ENCODE measurements at places on chromosomes 4 and X.

DNA sequence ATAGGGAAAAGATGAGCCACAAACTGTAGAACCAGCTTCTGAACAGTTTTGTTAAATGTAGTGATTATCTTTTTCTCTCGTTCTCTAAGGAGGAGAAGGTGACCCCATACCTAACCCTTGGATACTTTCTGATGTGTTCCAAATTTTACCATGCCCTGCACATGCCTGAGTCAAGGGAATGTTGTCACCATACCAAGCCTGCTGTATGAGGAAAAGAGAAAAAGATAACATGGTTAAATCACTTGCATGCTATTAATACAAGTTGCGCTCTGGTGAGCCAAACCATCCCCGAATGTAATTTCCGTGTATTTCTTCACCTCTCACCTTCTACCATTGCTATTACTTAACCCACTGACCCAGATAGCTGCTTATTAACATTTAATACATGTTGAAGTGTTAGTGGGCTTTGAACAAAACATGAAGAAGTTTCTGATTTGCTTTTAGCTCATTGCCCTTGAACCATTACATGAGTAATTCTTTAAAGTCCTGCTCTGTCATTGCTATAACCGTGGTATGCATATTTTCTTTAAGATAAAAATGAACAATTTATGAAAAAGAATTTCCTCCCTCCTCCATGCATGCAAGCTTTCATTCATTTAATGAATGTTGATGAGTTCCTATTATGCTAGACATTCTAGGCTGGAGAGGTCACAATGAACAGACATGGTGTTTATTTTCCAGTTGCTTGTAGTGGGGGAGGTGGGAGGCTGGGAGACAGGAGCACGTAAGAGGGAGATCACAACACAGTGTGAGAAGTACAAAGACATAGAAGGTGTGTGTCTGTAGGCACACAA is 13.6 kb upstream of the KIT start:
- no peak for DNase-seq

DNA sequence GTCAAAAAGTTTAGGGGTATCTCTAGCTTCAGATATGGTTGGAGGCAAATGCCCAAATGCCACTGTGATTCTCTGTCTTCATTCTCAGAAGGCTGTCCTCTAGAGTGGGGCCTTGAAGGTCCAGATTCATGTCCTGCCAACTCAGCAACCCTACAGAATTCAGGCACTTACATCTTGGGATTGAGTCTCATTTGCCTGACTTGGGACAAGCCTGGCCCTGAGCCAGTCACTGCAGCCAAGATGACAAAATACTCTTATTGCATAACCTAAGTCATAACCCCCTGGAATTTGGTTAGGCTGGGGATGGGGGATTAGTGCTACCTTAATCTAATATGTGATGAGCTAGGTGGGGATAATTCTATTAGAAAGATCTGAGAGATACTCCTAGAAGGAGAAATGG is 100.5 kb downstream of the AREG start:
- DNase-seq, result no peak

DNA sequence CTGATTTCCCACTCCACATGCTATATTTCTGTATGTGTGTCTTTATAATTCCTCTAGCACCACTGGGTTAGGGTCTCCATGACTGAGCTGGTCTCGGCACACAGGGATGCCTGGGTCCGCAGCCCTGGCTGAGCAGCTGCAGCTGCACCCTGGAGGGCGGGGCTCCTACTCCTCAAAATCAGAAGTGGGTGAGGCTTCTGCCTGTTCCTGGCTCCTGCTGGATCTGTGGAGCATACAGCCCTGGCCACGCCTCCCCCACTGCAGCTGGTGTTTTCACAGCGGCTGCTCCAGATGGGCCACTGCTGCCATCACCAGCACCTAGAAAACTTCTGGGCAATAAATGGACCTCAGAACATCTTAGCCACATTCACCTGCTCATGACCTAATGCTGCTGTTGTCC is 30.9 kb downstream of the SPCS3 start:
- no peak for DNase-seq

DNA sequence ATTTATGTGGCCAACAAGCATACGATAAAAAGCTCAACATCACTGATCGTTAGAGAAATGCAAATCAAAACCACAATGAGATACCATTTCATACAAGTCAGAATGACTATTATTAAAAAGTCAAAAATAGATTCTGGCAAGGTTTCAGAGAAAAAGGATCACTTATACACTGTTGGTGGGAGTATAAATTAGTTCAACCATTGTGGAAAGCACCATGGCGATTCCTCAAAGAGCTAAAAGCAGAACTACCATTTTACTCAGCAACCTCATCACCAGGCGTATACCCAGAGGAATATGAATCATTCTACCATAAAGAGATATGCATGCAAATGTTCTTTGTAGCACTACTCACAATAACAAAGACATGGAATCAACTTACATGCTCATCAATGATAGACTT is 478.7 kb upstream of the GALNTL6 start:
- no peak for DNase-seq

DNA sequence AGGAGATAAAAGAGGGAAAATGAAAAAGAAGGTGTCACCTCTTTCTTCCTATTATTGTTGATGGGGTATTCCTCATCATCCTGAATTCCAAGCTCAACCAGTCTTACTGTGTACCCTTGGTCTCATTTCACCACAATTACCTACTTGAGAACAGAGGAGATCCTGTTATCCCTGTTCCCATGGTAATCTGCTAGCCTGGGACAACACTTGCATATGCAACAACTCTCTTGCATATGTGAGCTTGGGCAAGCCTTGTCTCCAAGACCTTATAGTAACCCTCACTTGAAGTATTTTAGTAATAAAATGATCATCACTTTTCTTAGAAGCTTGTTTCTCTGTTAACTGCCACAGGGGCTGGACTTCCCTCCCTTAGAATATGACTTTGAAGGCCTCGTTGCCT is 253.7 kb downstream of the NAP1L3 start:
- DNase-seq, result no peak

DNA sequence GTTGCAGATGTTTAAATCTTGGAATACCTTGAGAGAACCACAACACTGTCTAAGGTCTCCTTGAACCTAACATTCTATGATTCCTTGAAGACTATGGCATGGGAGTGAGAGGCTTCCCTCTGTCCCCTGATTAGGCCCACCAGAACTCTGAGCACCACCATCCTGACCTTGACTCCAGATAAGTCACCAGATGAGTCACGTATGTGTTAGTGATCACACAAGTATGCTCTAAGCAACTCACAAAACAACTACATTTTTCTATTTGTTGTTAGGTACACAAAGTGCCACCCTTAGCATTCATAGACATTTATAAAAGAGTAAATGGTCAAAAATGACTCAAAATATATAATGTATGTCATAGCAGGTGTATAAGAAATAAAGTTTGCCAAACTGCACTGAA is 252.9 kb upstream of the CXXC4 start:
- no peak for DNase-seq

- DNase-seq, result no peak
Observed at GRCh38 chr4:8898419-8898818, 26.8 kb upstream of the HMX1 start.

DNA sequence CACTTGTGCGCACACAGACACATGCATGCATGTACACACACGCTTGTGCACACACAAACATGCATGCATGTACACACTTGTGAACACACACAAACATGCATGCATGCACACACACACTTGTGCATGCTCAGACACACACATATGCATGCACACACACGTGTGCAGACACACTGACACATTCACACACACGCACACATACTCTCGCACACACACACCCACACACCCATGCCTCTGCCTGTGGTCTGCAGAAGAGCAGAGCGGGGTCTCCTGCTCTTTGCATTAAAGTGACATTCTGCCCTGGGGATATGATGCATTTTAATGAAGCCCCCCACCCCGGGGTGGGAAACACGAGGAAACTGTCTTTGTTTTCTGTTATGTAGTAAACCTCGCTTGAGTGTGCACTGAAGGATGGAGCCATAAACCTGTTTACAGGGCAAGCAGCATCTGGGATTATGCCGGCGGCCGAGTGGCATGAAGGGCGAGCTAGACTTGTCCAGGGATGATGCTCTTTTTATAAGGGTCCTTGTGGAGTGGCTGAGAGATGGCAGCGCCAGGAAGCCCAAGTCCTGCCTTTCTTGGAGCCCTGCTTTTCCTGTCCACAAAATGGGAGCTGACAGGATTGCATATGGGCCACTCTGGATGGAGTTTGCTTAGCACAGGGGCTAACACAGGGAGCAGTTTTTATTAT is 17.8 kb downstream of the PSAPL1 start:
- no peak for DNase-seq

- no peak for DNase-seq
Observed at GRCh38 chr4:127479031-127479622, 153.6 kb upstream of the INTU start.

GRCh38 chrX:153032397-153033118 is 23.7 kb upstream of the PNMA3 start:
- peak; percentile 8 for DNase-seq

DNA sequence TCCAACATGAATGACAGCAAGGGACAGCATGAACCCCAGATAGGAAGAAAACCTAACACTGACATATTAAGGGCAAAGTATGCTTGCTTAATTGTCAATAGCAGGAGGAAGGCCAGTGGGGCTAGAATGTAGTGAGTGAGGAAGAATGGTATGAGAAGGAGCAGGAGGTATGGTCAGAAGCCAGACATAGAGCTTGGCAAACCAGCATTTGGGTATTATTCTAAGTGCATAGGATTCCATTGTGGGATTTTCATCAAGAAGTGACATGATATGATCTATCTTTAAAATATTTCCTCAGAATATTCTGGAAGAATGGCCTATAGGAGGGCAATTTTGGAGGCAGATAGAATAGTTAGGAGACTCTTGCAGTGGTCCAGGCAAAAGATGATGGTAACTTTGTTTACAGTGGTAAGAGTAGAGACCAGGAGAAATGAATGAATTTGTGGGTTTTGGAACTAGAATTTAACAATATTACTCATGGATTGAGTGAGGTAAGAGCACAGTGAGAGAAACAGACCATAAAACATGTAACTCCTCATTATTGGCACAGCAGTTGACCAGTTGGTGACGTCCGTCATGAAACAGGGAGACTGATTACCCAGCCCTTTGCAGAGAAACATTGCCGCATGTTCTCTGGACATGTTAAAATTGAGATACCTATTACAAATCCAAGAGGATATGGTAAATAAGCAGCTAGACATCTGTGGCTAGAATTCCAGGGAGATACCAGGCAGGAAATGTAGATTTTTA is 246.5 kb upstream of the HS3ST1 start:
- DNase-seq, result no peak

GRCh38 chr4:95546866-95547714 is 1.7 kb downstream of the UNC5C start:
- no peak for DNase-seq

DNA sequence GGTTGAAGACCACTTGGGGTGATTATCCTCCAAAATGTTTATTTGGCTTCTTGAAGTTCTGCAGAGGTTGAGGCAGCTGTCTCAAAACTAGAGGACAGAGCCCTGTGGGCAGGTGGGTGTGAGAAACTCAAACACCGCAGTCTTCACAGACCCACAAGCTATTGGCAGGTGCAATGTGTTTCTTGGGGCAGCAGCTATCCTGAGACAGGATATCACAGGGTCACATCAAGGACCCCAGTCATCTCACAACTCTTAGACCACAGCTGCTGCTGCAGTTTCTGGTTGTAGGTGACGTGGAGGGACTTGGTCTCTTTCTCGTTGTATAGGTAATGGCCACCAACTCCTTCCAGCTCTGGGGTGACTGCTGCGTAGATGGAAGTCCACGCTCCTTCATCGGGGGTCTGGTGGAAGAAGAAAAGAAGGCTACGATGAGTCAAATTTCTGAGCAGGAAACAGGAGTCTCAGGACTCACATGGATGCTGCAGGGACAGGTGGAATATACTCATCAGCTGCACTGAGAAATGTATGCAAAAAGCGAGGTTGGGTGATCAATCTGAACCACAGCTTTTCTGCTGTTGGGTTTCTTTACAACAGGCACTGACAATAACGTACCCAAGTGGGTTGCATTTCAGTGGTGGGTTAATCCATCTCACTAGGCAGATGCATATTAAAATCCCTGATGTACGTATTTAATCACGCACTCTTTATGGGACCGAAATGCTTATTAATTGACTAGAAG is 279.8 kb downstream of the DHRSX start:
- no peak for DNase-seq

DNA sequence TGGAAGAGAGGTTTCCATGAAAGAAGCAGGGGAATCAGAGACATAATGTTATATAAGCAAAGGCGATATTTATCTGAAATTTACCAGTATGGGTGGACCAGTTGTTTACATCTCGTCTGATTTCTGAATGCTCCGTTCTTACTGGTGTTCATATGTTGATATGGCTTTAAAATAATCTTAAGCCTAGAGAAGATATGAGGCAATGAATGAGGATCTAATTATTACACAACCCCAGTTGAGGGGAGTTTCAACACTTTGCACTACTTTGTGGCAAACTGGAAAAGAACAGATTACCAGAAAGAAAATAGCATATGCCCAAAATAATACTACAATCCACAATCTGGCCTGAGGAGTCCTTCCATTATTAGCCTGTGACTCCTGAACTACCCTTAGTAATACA is 263.3 kb upstream of the MAGEB2 start:
- DNase-seq, result no peak

DNA sequence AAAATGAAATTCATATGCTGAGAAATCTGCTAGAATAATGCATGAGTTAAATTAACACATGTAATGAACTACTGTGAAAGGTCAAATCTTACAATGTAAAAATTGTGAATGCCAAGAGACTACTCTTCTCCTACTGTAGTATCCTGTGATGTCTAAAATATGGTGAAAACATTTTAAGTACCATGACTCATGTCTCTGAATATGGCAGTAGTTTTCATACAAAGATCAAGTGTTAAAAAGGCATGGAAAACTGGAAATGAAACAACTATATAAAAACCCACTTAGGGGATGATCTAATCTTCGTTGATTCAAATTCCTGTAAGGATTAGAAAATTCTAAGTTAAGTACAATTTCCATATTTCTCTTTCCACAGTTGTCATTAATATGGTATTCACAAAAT is 221.3 kb downstream of the PPP3CA start:
- no peak for DNase-seq

Data from cortex of kidney (tissue), 1 donor.